Activated CD4-positive, alpha-beta T cell treated with anti-CD3 and anti-CD28 coated beads, Interleukin-2, amount 10 ng/mL, durations not matched to agents 24 days and 14 days (primary cell): ENCODE measurements at places on chromosomes 3 and 15. TPM values are rescaled to one million over a fixed set of nuclear protein-coding genes. Genes with fewer than 3 reads are reported as not detected.

Gene MBD4
- 40.8 and 50.7 TPM in 2 replicates for total RNA-seq

Gene CTXN2
- 0.07 TPM in 1 of 2 replicates, not detected in the other for total RNA-seq

Gene CSTA
- total RNA-seq = not detected in 2 replicates

Gene TMEM43
- 38.7 and 39.4 TPM in 2 replicates for total RNA-seq

Gene LIPH
- not detected in 2 replicates for total RNA-seq

Gene DTWD1
- 24.9 and 25.8 TPM in 2 replicates for total RNA-seq

Gene FGF12
- not detected in 2 replicates for total RNA-seq

Gene CX3CR1
- 0.19 and 0.21 TPM in 2 replicates for total RNA-seq

Gene HRG
- not detected in 2 replicates for total RNA-seq

Gene PLA2G4E
- total RNA-seq = not detected in 2 replicates

Gene CHST2
- total RNA-seq = 6.1 and 6.4 TPM in 2 replicates

Gene CCR4
- 86.6 and 88.9 TPM in 2 replicates for total RNA-seq
